ENCODE measurements at places on chromosomes 2 and 18. TPM values are rescaled to one million over a fixed set of nuclear protein-coding genes. Genes with fewer than 3 reads are reported as not detected.

TRAK2 gene
- 35.6 TPM for total RNA-seq

PTMA gene
- 1,586 TPM for total RNA-seq

FLACC1 gene
- total RNA-seq, result 4.5 TPM

GRCh38 chr18:67455890-67456501 lies 60.5 kb downstream of the DSEL start:
- no peak for DNase-seq
- H3K4me3 ChIP-seq, result no peak overlapping the region
- H3K36me3 ChIP-seq, result no peaks in the 10 kb centered on the region

DNA sequence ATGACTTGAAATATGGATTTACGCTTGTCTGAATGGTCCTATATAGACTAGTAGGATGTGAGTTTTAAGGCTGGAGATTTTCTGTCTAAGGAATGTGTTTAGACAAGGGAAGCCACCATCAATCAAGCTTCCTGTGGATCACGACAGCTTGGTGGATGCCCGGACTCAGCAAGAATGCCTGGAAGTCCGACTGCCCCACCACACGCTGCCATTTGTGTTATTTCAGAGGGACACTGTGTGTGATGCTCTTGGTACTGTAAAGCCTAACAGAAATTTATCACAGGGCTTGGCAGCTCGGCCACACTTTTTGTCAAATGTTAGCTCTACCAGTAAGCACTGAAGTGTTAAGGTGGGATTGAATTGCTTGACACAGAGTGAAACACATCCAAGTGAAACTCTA lies 127.1 kb upstream of the CDH7 start:
- no peaks in the 10 kb centered on the region for H3K27me3 ChIP-seq
- H3K4me1 ChIP-seq, result no peaks in the 10 kb centered on the region
- H3K36me3 ChIP-seq, result no peaks in the 10 kb centered on the region
- H3K27ac ChIP-seq, result no peak overlapping the region

DNA sequence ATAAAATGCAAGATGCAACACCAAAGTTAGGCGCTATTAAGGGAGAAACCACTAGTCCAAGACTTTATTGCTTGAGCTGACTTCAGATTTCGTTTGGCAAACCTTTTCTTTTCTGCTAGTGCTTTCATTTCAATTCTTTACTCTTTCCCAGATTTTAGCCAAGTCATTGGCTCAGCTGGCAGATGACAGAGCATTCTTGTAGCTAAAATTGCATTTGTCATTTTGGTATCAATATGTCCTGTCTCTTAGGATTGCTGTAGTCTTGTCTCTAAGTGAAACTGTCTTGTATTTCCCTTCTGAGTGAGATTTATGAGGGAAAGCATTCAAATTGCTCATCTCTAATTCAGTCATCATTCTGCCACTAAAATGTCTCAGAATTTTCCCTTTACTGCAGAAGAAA lies 335.1 kb downstream of the METTL4 start:
- no peak overlapping the region for H3K4me3 ChIP-seq
- no peak overlapping the region for H3K27ac ChIP-seq
- no peaks in the 10 kb centered on the region for H3K36me3 ChIP-seq
- peaks cover 6% of the 10 kb centered on the region for H3K27me3 ChIP-seq

GRCh38 chr18:31041271-31042083 lies 1.1 kb downstream of the DSC3 start:
- H3K4me3 ChIP-seq, result no peak overlapping the region
- H3K36me3 ChIP-seq, result no peaks in the 10 kb centered on the region
- no peak overlapping the region for H3K27ac ChIP-seq
- no peaks in the 10 kb centered on the region for H3K4me1 ChIP-seq

DNA sequence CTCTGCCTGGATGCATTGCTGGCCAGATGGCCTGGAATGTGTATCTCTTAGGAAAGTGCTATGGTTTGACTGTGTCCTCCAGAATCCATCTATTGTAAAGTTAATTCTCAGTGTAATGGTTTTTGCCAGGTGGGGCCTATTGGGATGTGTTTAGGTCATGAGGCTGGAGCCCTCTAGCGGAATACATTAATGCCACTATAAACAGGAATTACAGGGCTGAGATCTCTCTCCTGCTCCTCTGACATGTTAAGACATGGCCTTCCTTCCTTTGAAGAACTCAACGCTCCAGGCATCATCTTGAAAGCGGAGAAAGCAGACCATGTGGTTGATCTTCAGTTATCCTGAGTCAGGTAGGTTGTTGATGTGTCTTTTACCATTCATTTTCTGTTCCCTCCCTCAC lies 276.4 kb downstream of the RPIA start:
- no peak overlapping the region for H3K4me3 ChIP-seq
- no peak overlapping the region for H3K27ac ChIP-seq
- H3K4me1 ChIP-seq, result no peaks in the 10 kb centered on the region
- H3K36me3 ChIP-seq, result no peaks in the 10 kb centered on the region
- no peak for DNase-seq
- peaks cover 4% of the 10 kb centered on the region for H3K27me3 ChIP-seq

Measured in CD4-positive, alpha-beta T cell (primary cell).